ENCODE measurements at places on chromosomes 3 and 15. TPM values are rescaled to one million over a fixed set of nuclear protein-coding genes. Genes with fewer than 3 reads are reported as not detected.

GRCh38 chr15:83081256-83082014 is 14.4 kb upstream of the BTBD1 start:
- DNase-seq, result no peak

GRCh38 chr15:36808411-36809160 is 229.2 kb downstream of the CDIN1 start:
- DNase-seq, result no peak

- DNase-seq, result no peak
Observed at GRCh38 chr3:52085681-52086282, 29.4 kb upstream of the DUSP7 start.

Gene UBA7
- total RNA-seq, result 3.6 TPM

Gene SLC6A6
- total RNA-seq, result 28.1 TPM

Gene CPLX3
- total RNA-seq, result not detected

- no peak for DNase-seq
Observed at GRCh38 chr15:79978655-79979514, 7.9 kb upstream of the BCL2A1 start.

DNA sequence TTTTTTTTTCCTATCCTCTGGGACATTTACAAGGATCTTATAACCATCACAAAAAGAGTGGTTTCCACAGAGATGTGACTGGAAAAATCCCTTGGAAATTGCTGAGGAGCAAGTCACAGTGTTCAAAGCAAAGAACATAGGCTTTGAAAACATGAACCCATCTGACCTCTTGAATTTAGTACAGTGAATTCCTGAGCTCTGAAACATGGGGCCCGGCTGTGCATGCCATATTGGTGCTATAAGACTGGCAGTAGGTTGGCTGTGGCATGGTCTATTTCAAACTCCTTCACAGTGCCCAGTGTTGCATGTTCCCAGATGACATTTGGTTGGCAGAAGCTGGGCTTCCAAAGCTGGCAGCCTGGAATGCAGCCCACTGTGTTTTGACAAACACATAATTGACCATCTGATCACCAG is 202.2 kb downstream of the TIGIT start:
- no peak for DNase-seq

GRCh38 chr3:55634345-55634744 is 147.2 kb upstream of the WNT5A start:
- DNase-seq, result no peak
